Foreskin melanocyte (primary cell): ENCODE measurements at places on chromosomes 2 and 18.

GRCh38 chr2:207184348-207184747 lies 18.6 kb upstream of the KLF7 start:
- DNase-seq = no peak

DNA sequence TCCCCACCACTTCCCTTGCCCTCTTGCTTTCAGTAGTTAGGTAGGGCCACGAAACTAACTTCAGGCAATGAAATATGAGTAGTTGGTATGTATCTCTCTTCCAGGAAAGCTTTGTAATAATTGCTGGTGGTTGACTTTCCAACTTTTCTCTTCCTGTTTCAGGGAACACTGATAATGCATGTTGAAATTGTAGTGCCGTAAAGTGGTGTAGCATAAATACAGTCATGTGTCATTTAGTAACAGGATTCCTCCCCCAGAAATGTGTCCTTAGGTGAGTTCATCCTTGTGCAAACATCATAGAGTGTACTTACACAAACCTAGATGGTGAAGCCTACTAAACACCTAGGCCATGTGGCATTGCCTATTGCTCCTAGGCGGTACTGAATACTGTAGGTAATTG lies 429.2 kb downstream of the PID1 start:
- no peak for DNase-seq

GRCh38 chr2:244547-244946 lies 19.3 kb downstream of the SH3YL1 start:
- DNase-seq = no peak

GRCh38 chr2:220224691-220225543 lies 597.5 kb downstream of the SLC4A3 start:
- peak; percentile 7 for DNase-seq

- DNase-seq = no peak
These were observed 1.8 kb upstream of the RAB31 start for GRCh38 chr18:9706081-9706935.

DNA sequence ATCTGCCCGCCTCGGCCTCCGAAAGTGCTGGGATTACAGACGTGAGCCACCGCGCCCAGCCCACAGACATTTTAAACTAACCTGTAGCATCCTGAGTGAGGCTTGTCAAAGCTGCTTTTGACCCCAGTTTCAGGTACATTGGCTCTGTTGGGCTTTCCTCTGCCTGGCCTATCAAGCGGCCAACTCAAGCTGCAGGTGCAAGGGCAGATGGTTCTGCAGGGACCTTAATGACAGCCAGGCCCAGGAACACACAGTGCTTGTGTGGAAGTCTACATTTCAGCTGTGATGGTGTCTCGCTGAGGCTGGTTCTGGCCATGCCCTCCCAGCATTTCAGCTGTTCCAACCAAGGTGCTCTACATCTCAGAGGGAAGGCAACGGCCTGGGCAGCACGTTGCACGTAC lies 18.4 kb downstream of the INPP4A start:
- no peak for DNase-seq

DNA sequence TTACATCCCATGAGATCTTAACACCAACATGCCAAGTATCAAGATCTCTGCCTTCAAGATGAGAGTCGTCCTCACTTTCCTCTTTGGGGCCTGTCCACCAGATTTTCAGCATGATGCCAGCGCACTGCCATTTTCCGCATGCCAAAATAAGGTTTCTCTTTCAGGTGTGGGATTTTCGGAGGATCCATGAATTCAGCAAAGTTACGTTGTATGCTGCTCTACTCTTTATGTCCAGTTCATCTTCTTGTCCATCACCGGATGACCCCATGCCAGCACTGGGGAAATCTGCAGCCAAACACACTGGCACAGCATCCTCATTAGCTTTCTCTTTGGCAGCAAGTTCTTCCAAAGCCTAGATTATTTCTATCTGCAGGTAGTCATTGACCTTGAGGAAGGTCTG lies 4.9 kb upstream of the HAAO start:
- no peak for DNase-seq

DNA sequence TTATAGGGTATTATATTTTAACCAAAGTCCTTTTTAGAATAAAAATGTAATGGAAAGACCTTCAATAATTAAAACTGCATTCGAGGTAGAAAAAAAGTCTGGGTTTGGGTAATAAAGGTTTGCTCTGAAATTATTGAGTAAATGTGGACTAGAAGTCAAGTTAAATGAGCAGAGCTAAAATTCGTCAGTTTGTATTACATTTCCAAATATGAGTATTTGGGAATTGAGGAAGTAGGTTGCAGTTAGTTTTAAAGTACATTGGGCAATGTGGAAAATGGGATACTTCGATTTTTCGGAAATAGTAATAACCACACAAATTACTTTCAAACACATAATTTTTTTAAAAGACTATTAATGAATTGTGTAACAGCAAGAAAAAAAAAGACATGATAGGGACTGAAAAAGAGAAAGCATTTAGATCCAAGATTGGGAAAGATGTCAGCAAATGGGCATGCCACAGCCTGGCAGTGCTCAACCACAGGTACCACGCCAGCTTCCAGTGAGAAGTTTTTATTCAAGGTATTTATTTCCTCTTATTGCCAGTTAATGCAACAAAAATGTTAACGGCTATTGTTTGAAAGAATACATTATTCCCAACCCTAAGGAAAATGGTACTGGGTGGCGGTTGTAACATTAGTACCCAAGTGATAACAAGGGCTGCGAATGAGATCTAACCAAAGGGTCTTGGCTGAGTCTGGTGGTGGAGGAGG lies 50.0 kb downstream of the TTC39C start:
- DNase-seq = no peak

- no peak for DNase-seq
These were observed 12.2 kb downstream of the BIN1 start for GRCh38 chr2:127094509-127095366.

DNA sequence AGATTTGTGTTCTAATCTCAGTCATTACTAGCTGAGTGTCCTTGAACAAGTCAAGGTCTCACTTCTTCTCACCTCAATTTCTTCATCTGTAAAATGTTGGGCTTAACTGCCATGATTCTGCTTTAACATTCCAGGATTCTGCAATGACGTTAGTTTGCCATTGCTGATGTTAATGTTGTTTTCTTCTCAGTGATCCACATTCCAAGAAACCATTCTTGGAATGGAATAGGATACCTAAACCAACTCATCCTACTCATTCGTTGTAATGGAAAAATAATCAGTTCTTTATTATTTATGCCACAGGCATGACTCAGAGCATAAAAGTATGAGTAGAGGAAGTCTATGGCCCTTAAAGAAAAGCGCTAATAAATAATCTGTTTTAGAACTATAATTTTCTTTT lies 140.2 kb upstream of the ETAA1 start:
- no peak for DNase-seq

- DNase-seq = no peak
These were observed 34.0 kb downstream of the VSNL1 start for GRCh38 chr2:17574406-17575073.

DNA sequence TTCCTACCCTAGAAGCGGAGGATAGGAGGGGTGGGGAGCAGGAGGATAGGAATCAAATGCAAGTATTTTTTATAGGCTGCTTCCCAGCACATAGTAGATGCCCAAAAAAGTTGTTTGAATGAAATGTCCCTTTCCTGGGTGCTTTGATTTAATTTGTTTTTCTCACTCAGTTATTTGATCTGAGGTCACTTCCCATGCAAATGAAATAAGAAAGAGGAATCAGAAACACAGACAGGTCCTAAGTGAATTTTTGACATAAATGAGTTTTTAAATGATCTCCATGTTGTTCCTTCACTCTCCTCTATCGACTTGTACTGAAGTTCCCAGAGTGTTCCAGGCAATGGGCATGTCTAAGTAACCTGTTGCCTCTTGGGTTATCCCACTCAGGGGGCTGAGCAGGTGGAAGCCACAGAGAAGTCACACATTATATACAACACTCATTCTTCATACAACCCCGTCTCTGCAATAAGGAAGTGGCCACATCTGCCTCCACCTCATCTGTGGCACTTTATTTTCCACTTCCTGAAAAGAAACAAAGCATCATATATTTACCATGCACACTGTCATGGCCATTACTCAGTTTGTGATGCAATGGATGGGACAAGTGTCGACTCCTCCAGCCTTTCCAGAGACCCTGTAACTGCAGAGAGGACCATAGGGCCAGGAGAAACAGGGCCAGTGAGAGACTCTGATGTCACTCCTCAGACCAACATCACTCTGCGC lies 81.9 kb upstream of the ZNF397 start:
- DNase-seq = no peak

DNA sequence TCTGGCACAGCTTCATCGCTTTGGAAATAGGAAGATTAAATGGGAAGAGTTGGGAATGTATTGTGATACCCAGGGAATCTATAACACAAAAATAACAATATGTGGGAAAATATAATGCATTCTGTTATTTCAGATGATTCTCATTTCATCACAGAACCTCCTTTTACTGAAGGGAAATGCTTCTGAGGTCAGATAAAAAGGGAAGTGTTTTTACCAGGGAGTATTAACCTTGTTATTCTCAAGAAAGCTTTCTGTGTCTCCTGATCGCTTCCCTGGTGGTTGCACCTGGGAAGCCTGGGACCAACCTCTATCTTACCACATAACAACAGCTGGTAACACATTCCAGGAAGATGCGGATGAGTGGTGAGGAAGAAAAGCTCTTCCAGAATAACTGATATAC lies 47.2 kb downstream of the SCG2 start:
- no peak for DNase-seq

DNA sequence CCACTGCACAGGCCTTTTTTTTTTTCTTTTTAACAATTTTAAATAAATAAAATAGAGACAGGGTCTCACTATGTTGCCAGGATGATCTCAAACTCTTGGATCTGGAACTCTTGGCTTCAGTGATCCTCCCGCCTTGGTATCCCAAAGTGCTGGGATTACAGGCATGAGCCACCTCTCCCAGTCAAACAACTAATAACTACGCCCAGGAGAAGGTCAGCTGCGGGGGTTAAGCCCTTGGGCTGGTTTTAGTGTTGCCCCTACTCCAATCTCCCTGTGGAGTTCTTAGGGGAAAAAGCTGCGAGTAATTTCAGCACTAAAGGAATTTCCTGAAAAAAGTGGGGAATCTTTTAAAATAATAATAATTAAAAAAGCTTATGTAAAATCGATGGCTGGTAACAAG lies 96.4 kb upstream of the XPO1 start:
- no peak for DNase-seq

DNA sequence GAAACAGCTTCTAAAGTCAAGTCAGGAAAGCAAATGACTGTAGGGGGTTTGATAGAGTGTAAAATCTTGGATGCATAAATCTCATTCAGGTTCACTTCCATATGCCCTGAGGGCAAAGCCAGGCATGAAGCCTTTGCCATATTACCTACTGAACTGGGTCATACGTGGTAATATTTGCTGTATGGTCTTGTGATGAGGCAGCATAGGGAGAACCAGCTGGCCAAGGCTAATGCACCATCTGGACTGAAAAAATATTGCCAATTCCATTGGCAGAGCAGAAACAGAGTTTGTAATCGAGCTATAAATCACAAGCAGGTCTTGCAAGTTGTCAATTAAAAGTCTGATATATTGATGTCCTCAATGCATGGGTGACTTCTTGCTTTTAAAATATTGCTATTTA lies 243.8 kb downstream of the ERBB4 start:
- no peak for DNase-seq

DNA sequence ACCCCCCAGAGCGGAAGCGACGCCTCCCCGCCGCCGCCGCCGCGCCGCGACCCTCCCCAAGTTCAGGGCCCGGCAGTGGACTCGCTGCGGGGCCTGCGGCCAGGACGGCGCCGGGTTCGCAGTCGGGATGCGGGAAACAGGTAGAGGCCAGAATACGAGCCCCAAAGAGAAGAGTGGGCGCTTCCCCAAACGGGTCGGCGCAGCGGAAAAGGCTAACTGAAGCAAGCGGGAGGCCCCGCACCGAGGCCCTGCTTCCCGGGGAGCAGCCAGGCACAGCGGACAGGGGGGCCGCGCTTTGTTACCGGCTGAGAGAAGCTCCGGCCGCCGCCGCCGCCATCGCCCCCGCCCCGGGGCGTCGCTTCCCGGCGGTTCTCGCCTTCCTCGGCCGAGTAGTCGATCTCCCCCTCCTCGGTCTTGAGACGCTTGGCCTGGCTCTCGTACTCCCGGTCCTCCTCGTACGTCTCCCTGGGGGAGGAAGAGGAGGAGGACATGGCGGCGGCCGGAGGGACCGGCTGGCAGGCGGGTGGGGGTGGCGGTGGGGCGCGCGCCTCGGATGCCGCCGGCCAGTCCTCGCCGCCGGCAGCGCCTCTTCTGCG lies 494 bp downstream of the HNRNPLL start:
- DNase-seq = no peak

GRCh38 chr2:221166292-221166691 lies 405.8 kb downstream of the EPHA4 start:
- DNase-seq = no peak

GRCh38 chr2:198168651-198169050 lies 364.3 kb downstream of the PLCL1 start:
- no peak for DNase-seq

- no peak for DNase-seq
These were observed 33.8 kb downstream of the ZNF519 start for GRCh38 chr18:14098428-14098827.

DNA sequence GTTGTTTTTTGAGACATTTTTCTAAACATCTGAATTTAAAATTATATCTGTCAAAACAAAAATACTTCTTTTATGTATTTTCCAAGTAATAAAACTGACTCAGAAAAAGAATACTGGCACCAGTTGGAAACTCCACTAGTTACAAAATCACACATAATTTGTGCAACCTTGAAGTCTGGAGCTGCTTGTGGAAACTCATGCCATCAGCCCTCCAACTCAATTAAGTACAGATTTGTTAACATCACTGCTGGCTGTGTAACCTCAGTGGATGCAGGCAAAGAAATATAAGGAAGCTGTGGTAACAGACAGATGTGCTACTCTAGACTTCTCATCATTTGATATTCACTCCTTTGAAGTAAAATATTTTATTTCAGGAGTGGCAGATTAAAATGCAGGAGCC lies 30.0 kb upstream of the RAPH1 start:
- DNase-seq = no peak

- no peak for DNase-seq
These were observed 460.5 kb downstream of the ERBB4 start for GRCh38 chr2:212078103-212078502.

- no peak for DNase-seq
These were observed 176.7 kb downstream of the IKZF2 start for GRCh38 chr2:212974692-212975091.

GRCh38 chr2:207748993-207749392 lies 20.7 kb downstream of the FZD5 start:
- DNase-seq = no peak

- no peak for DNase-seq
These were observed 317.6 kb downstream of the GPD2 start for GRCh38 chr2:156753766-156754165.
